ENCODE measurements at places on chromosomes 6 and 20. TPM values are rescaled to one million over a fixed set of nuclear protein-coding genes. Genes with fewer than 3 reads are reported as not detected.

DNA sequence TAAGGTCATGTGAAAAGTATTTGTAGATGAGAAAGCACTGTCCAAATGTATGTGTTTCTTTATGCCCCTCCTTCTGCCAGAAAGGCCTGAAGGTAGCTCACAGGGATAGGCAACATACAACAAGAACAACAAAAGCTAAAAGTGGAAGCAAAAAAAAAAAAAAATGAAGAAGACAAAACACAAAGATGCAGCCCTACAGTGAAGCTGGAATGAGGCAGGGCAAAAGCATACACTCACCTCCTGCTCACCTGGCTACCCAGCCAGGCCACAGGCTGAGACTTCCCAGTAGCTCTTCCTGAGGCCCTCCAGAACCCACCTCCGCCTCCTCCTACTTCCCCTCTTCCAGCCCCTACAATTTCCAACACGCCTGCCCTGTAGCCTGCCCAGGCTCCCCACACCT is 2.4 kb downstream of the UNC5CL start:
- DNase-seq, result no peak

The TRIM10 gene
- not detected for total RNA-seq

DNA sequence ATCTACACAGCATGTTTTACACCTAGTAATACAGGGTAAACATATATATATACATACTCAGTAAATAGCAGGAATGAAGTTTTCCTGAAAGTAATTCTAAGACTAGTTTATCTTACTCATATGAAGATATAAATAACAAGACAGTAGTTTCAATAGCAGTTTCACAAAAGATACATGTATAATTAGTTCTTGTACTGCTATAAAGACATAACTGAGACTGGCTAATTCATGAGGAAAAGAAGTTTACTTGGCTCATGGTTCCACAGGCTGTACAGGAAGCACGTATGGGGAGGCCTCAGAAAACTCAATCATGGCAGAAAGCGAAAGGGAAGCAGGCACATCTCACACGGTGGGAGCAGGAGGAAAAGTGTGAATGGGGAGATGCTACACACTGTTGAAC is 16.9 kb downstream of the RARS2 start:
- DNase-seq, result no peak

DNA sequence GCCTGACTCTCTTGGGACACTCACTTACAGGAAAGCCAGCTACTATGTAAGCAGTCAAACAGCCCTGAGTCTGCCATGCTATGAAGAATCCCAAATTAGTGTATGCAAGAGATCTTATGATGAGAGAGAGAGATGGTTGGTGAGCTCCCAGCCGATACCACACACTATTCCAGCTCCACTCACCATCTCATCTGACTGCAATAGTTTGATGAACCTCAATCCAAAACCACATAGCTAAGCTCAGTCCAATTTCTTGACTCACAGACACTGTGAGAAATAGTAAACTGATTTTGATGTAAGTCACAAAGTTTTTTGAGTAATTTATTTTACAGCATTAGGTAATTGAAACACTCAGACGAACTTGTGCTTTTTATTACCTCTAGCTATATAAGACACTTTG is 441.4 kb downstream of the COL12A1 start:
- no peak for DNase-seq

The CSNK2A1 gene
- total RNA-seq, result 129 TPM

The IMPG1 gene
- total RNA-seq, result not detected

GRCh38 chr6:33211666-33212422 is 3.5 kb downstream of the RING1 start:
- DNase-seq, result no peak

DNA sequence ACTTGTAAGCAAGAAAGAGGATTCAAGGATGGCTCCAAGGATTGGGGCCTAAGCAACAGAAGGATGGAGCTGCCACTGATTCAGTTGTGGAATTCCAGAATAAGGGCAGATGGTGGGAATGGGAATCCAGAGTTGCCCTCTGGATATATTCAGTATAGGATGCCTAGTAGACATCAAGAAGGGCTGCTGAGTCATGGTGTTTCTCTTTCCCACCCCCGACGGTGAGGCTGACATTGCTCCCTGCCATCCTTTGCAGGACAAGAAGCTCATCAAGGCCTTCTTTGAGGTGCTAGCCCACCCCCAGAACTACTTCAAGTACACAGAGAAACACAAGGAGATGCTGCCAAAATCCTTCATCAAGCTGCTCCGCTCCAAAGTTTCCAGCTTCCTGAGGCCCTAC is 11.2 kb upstream of the ZNF76 start:
- DNase-seq, result no peak

- no peak for DNase-seq
Measured at GRCh38 chr6:72969666-72970065, 255.6 kb downstream of the KHDC1L start.

DNA sequence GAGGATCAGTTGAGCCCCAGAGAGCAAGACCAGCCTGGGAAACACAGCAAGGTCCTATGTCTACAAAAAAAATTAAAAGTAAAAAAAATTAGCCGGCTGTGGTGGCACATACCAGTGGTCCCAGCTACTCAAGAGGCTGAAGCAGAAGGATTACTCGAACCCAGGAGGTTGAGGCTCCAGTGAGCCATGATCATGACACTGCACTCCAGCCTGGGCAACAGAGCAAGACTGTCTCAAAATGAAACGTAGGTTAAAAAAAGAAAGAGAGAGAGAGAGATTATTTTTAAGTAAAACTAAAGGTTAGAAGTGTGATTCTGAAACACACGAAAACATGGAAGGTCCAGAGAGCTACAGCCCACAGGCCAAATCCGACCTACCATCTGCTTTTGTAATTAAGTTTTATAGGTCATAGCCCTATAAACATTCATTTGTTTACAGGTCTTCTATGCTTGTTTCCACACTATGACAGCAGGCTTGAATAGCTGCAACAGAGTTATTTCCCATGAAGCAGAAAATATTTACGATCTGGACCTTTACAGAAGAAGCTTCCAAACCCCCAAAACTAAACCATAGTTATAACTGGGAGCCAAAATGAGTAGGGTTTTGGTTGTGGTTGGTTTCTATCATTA is 279.7 kb downstream of the GMDS start:
- DNase-seq, result no peak

DNA sequence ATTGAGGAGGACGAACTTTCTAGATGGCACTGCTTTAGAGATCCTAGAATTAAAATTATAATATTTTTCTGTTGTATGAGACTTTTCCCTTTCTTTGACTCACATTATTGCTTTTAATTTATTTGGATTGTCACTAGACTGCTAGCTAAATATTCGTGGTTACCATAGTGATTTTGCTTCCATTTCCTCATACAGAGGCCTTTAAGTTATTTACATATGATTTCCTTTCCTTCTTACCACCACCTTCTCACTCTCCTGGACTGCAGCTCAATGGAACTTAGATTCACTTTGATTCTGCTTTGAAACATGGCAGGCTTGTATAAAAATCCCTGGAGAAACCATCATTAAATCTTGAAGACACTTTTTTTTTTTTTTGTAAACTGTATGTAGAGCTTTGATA is 222.9 kb downstream of the LAMA2 start:
- no peak for DNase-seq

DNA sequence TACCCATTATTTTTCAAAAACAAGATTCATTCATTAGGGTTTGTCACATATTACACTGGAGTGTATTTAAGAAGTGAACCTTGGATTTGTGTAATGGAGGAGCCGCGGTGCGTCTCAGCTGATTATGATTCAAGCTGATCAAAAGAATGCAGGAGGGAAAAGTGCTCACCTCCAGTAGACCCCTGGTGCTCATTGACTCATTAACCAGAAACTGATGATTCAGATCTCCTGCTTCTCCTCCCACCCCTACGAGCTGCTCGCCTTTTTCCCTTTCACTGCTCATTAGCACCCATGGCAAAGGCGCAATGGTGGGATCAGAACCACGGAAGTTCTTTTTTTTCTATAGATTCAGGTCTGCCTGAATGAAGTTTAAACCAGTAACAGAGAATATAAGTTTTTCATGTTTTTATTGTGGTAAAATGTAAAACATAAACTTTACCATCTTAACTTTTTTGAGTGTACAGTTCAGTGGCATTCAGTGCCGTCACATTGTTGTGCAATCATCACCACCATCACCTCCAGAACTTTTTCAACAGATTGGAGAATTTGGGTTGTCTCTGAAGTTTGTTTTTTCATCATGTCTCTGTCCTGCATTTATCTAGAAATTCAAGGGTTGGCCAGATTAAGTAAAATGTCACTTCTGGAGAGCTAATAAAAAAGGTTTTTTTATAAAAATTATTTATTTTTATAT is 101.6 kb downstream of the LINC00237 start:
- DNase-seq, result no peak

Measured in osteocyte (in vitro differentiated cells).